ENCODE measurements at places on chromosomes 7 and 10. TPM values are rescaled to one million over a fixed set of nuclear protein-coding genes. Genes with fewer than 3 reads are reported as not detected.

EBLN1 gene
- total RNA-seq = not detected

TRIM56 gene
- 13.4 TPM for total RNA-seq

FXYD4 gene
- not detected for total RNA-seq

SH2D4B gene
- 0.10 TPM for total RNA-seq

HTRA1 gene
- 51.9 TPM for total RNA-seq

CXCL12 gene
- total RNA-seq = 0.19 TPM

DPP6 gene
- not detected for total RNA-seq

OR6B1 gene
- total RNA-seq = not detected

TMEM196 gene
- total RNA-seq = not detected

ANKRD1 gene
- total RNA-seq = 14.1 TPM

AZGP1 gene
- total RNA-seq = not detected

PIP gene
- total RNA-seq = not detected

ATAD1 gene
- total RNA-seq = 44.3 TPM

STK31 gene
- 0.80 TPM for total RNA-seq

POLL gene
- total RNA-seq = 17.3 TPM

TWIST1 gene
- total RNA-seq = 3.6 TPM

NXPH1 gene
- not detected for total RNA-seq

CRHR2 gene
- total RNA-seq = not detected

MYL10 gene
- total RNA-seq = not detected

GPR85 gene
- not detected for total RNA-seq

VSTM4 gene
- total RNA-seq = 0.50 TPM

POU6F2 gene
- not detected for total RNA-seq

FAM25A gene
- total RNA-seq = not detected

NUDT13 gene
- 5.4 TPM for total RNA-seq

INA gene
- 23.3 TPM for total RNA-seq

CYP3A5 gene
- total RNA-seq = 1.4 TPM

KCNMA1 gene
- total RNA-seq = 69.4 TPM

TAS2R41 gene
- not detected for total RNA-seq

CRYGN gene
- not detected for total RNA-seq

CDC14C gene
- total RNA-seq = 0.05 TPM

PARD3 gene
- 64.0 TPM for total RNA-seq

C10orf143 gene
- 0.27 TPM for total RNA-seq

SEC61G gene
- 360 TPM for total RNA-seq

CHAT gene
- not detected for total RNA-seq

EVX1 gene
- total RNA-seq = 0.10 TPM

CNNM1 gene
- total RNA-seq = 26.2 TPM

THSD7A gene
- total RNA-seq = 1.7 TPM

MACC1 gene
- total RNA-seq = not detected

ZNF33A gene
- 4.9 TPM for total RNA-seq

TRIL gene
- total RNA-seq = not detected

SKIDA1 gene
- 0.91 TPM for total RNA-seq

SPDYE2B gene
- not detected for total RNA-seq

EPDR1 gene
- total RNA-seq = 66.1 TPM
